ENCODE measurements at places on chromosomes 4 and X.

GRCh38 chr4:116847616-116848015 is 237.8 kb downstream of the TRAM1L1 start:
- DNase-seq, result no peak

- DNase-seq, result no peak
Measured at GRCh38 chr4:1406394-1406980, at the start of gene NKX1-1. Gene NKX1-1 (minus strand): TSS chr4:1406442. CDS start chr4:1406442, 0 bp downstream.

- DNase-seq, result no peak
Measured at GRCh38 chr4:25310066-25310802, 2.3 kb upstream of the ZCCHC4 start.

DNA sequence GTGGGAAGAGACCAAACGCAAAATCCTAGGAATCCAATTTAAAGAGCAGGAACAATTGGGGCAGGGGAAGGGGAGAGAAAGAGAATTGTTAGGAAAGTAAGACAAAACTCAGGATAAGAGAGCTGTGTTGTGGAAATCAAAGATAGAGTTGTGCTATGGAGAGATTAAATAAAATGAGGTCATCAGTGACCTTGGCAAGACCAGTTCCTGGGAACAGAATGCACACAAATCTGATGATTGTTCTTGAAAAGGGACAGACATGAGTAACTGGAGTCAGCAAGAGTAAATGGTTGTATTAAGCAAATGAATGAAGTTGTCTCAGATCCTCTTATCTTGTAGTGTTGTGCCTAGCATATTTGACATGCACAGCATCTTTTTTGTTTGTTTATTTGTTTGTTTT is 267.4 kb downstream of the IL1RAPL1 start:
- DNase-seq, result no peak

GRCh38 chrX:148020329-148020728 is 39.2 kb downstream of the FMR1NB start:
- DNase-seq, result no peak

DNA sequence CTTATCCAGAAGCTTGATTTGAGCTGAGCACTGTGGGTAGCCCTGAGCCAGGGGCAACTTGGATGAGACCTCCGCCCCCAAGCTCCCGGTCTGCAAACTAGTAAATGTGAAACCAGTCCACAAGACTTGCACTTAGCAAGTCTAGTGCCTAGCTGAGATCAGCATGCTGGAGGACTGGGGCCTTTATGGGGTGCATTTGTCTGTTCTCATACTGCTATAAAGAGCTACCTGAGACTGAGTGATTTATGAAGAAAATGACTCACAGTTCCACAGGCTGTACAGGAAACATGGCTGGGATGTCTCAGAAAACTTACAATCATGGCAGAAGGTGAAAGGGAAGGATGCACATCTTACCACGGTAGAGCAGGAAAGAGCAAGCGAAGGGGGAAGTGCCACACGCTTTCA is 42.1 kb upstream of the HOPX start:
- no peak for DNase-seq

DNA sequence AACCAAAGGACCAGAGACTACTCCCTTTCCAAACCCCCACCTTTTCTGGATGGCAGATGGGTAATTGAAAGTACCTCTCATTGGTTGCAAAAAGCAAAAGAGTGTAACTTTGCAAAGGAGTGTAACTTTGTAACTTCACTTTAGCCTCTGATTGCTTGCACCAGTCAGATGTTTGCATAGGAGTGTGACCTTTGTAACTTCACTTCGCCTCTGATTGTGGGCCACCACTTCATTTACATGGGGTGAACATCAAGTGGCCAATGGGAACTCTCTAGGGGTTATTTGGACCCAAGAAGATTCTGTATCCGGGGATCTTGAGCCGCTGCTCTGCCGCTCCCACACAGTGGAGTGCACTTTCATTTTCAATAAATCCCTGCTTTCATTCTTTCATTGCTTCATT is 9.9 kb upstream of the SLC25A43 start:
- DNase-seq, result no peak

DNA sequence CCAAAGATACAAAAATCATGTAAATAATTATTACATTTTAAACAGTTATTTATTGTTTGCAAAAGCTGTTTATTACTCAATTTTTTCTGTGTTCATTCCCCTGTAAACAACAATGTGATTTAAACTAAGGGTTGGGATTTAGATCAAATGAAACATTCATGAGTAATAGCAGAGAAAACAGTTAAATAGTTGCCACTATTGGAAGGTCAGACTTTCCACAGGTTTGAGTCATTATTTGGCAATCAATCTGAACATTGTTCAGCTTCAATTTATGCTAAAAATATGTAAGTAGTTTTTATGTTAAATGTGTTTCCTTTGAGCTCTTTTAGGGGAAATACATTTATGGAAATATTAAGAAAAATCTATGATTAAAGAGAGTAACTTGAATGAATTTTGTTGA is 144.9 kb downstream of the STIM2 start:
- DNase-seq, result no peak

DNA sequence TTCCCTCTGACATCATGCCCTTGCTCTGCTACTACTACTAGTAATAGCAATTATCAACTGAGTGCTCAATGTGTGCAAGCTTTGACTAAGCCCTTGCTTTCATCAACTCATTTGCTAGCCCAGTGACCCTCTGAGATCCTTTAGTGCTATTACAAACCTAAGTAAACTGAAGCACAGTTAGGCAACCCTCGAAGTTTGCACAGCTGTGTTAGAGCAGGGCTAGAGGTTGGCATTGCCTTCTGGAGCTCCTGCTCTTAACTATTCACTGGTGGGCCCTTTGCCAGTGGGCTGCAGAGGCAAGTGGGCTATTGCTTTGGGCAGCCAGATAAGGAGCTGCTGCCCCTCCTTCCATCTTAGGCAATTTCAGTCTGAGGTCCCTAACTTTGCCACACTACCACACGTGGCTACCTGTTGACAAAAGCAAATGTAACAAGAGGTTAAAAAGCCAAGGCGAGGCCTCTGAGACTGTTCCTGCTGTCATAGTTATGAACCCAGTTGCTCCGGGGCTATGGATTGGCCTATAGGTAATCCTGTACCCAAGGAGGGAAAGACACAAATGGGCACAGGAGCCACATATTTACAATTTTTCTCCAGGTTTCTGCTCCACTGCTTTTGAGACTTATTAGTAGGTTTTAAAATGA is 41.5 kb upstream of the ANKRD50 start:
- DNase-seq, result no peak

- DNase-seq, result no peak
Measured at GRCh38 chr4:137960371-137961050, 281.6 kb downstream of the SLC7A11 start.

DNA sequence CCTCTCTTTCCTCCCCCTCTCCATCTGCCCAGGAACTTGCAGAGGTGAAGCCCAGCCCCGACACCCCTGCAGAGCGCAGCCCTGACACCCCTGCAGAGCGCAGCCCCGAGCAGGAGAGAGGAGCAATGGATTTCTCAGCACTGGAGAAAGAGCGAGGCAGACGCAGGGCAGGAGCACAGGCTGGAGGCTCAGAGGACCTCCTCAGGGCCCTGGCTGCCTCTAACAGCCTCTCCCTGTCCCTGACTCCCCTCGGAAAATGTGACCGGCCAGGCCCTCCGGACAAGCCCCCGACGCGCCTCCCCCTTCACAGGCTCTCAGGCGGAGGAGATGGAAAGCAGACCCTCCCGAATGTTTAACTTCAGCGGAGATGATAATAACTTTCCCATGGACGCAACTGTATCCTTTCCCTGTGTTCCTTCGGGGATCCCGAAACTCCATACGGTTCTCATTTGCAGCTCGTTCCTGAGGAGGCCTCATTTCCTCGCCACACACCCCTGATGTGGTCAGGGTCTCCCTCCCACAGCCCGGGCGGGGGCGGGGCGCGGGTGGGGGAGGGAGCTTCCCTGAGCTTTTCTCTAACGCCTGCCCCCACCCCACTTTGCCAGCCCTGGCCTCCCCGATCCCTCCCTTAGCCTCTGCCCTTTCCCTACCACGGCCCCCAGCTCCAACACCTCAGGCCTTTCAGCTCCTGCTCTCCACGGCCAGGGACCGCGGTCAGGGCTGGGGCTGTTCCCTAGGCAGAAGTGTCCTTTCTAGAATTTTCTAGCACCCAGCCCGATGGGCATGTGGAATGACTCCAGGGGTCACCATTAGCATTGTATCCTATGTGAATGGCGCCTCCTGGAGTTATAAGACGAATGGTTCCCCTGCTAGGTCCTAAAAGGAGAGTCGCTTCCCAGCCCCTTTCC is 201.1 kb upstream of the BCOR start:
- no peak for DNase-seq

DNA sequence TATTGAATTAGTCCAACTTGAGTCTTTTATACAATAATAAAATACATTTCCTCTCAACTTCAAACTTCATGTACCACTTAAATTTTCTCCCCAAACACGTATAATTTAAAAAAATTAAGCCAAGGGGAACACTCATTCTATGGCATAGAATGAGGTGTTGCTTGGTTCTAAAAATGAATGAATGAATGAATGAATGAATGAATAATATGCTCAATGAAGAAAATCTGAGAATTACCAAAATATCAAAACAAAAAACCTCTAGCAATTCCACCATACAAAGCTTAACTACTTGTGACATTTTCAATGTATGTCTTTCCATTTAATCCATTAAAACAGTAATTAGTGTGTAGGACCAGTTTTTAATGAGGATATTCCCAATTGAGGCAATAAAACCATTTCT is 62.7 kb upstream of the PLAC8 start:
- DNase-seq, result no peak

DNA sequence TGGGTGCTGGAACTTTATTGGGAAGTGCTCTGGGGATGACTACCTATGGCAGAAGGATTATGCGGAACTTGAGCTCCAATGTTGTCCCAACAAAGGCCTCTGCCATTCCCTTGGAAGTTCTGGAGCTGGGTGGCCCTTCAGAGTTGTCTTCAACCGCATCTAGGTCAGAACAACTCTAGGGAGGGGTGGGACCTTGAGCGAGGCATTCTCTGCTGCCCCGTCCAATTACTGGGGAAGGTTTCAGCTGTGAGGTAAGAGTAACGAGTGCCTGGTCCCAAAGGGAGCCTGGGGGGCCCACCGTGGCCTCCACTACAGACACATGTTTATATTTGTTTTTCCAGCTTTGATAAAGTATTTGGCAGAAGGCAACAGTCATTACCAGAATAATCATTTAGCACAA is 79.4 kb downstream of the MAOA start:
- no peak for DNase-seq

GRCh38 chr4:151667048-151667447 is 93.8 kb downstream of the GATB start:
- DNase-seq, result no peak
